IMR-90 (cell line): ENCODE measurements at places on chromosomes 5 and 9. TPM values are rescaled to one million over a fixed set of nuclear protein-coding genes. Genes with fewer than 3 reads are reported as not detected.

DNA sequence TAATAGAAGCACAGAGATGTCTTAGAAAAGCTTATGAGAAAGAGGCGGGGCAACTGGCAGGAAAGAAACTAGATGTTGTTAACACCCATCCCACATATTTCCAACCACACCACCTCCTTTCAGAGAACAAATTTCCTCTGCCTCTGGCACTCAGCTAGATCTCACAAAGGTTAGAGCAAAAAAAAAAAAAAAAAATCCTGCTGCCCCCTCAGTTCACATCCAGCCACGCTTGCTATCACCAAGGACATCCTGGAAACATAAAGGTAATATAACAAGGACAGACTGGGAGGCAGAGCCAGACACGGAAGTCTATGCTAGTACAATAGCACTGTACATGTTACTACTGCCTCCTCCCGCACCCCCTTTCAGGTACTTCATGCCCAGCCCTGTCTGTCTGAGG lies 238.0 kb upstream of the PTGER4 start:
- no peak overlapping the region for H3K27ac ChIP-seq
- peaks cover 2% of the 10 kb centered on the region; the same call in 1 of the 2 replicates for H3K4me1 ChIP-seq
- H3K27me3 ChIP-seq = no peaks in the 10 kb centered on the region
- DNase-seq = no peak

DNA sequence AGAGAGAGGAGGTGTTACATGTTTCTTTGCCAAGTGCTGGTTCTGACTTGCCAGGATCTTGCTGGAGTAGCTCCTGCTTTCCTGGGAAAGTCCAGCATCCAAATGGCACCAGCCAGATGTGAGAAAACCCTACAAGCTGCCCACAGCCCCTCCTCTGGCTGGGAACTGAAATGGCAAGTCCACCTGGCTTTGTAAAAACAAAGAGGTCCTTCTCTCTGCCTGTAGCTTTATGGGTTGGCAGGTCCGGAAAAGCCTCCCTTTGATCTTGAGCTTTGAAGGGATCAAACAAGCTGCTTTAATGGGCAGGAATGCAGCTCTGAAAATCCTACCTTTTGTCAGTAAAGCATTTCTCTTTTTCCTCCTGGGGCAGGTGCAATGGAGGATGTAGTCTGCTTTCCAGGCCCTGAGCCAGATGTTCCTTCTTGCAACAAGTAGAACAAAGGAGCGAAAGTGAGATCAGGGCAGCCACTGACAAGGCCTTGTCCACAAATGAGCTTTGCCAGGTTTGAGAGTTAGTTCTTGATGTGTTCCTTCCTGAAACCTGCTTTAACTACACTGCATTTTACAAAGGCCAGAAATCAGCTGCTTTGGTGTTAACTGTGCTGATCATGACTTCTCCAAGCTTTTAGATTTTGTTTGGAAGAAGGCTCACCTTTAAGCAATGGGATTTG lies 456.7 kb downstream of the ZNF608 start:
- H3K4me1 ChIP-seq = no peaks in the 10 kb centered on the region
- no peak overlapping the region for H3K27ac ChIP-seq
- H3K4me3 ChIP-seq = no peak overlapping the region

- no peak overlapping the region for H3K27ac ChIP-seq
- H3K36me3 ChIP-seq = peaks cover 42% of the 10 kb centered on the region
- DNase-seq = no peak
- no peaks in the 10 kb centered on the region for H3K4me1 ChIP-seq
- H3K27me3 ChIP-seq = no peaks in the 10 kb centered on the region
- no peak overlapping the region for H3K4me3 ChIP-seq
Measured at GRCh38 chr9:128494108-128494745, 10.3 kb upstream of the GLE1 start.

DNA sequence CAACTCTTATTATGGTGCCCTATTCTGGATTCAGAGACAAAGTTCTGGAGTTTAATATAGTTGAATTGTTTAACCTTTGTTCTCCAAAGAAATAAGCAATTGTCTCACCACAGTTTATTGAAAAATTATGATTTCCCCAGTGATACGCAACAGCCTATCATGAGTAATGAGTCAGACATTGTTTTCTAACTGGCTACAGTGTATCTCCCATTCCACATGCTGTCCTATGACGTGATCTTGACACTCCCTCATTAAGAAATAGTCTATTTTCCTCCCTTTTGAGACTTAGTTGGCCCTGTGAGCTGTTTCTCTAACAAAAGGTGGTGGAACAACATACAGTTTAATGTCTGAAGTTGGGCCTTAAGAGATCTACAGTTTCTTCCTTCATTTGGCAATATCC lies 1290.6 kb upstream of the CDH6 start:
- no peaks in the 10 kb centered on the region for H3K4me1 ChIP-seq
- DNase-seq = no peak
- H3K27ac ChIP-seq = no peak overlapping the region
- no peaks in the 10 kb centered on the region for H3K27me3 ChIP-seq
- no peaks in the 10 kb centered on the region for H3K36me3 ChIP-seq
- no peak overlapping the region for H3K4me3 ChIP-seq

- no peak for DNase-seq
- peaks cover 17% of the 10 kb centered on the region for H3K36me3 ChIP-seq
- peaks cover 6% of the 10 kb centered on the region for H3K4me1 ChIP-seq
- no peak overlapping the region for H3K4me3 ChIP-seq
- H3K27me3 ChIP-seq = no peaks in the 10 kb centered on the region
Measured at GRCh38 chr9:122816163-122816867, 12.1 kb downstream of the PDCL start.

GRCh38 chr5:95734906-95735305 lies 3.8 kb downstream of the RHOBTB3 start:
- peaks cover 5% of the 10 kb centered on the region for H3K4me1 ChIP-seq
- no peaks in the 10 kb centered on the region for H3K27me3 ChIP-seq
- H3K27ac ChIP-seq = peak overlapping the region; percentile 71; the same call in 1 of the 2 replicates
- H3K4me3 ChIP-seq = peak overlapping the region; percentile 98
- peak; percentile 58 for DNase-seq

- DNase-seq = no peak
- H3K36me3 ChIP-seq = no peaks in the 10 kb centered on the region
- H3K27me3 ChIP-seq = peaks cover 16% of the 10 kb centered on the region
- no peaks in the 10 kb centered on the region for H3K4me1 ChIP-seq
Measured at GRCh38 chr5:31770998-31771397, 132.1 kb downstream of the PDZD2 start.

DNA sequence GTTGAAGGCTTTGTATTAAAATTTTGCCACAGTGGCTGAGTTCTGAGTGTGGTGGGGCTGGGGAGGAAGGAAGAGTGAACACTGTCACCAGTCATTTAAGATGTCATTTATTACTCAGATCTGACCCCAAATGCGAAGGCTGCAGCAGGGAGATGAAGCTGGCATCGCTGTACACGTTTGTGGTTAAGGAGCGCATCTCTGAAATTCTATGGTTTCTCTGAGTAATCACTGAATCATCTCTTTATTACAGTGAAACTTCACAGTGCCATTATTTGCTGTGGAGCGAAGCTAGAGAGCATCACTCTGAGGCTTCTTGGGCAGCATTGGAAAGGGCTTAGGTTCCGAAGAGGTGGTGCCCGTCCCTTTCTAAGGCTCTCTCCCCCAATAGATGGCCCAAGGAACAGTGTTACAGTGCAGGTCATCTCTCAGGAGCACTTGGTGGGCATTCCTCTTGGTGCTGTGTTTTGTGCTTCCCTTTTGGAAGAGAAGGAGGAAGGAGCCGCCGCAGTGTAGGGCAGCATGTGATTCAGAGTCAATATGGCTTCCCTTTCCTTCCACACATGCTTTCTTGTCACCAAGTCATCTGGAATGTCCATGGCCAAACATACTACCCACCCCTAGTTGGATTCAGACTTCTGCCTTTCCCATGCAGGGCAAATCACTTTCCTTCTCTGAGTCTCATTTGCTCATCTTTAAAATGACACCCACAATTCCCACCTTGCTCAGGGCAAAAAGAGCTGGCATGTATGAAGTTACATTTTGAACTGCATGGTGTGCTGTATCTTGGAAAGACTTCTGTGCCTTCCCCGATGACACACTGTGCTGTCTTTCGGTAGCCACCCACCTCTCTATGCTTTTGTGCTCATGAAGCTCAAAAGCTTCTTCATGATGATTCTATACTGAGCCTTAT lies 9.3 kb upstream of the TEX48 start:
- DNase-seq = peak; percentile 91
- H3K27ac ChIP-seq = peak overlapping the region; percentile 65
- H3K27me3 ChIP-seq = no peaks in the 10 kb centered on the region

GRCh38 chr5:113177225-113177624 lies 200.6 kb downstream of the DCP2 start:
- H3K4me1 ChIP-seq = peaks cover 5% of the 10 kb centered on the region
- H3K27ac ChIP-seq = no peak overlapping the region
- peaks cover 2% of the 10 kb centered on the region; the same call in 1 of the 2 replicates for H3K36me3 ChIP-seq
- no peak for DNase-seq
- no peak overlapping the region for H3K4me3 ChIP-seq
- H3K27me3 ChIP-seq = no peaks in the 10 kb centered on the region

DNA sequence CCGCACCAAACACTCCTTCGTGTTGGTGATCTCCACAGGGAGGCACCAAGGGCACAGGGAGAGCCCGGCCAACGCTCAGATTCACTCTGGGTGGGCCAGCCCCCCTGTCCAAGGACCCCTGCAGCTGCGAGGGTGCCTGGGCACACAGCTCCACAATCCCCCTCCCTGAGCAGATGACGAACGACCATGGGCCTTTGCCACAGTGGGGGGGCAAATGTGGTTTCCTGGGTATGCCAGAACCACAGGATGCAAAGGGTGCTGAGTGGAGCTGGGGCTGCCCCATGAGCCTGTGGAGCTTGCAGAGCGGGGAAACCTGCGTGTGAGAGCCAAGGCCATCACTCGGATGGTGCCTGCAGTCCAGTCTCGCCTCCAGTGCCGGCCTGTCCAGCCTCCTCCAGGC lies 31.0 kb downstream of the LPCAT1 start:
- peaks cover 7% of the 10 kb centered on the region; the same call in 1 of the 2 replicates for H3K4me1 ChIP-seq
- DNase-seq = no peak
- H3K27me3 ChIP-seq = no peaks in the 10 kb centered on the region
- H3K36me3 ChIP-seq = peaks cover 69% of the 10 kb centered on the region
- H3K4me3 ChIP-seq = no peak overlapping the region

DNA sequence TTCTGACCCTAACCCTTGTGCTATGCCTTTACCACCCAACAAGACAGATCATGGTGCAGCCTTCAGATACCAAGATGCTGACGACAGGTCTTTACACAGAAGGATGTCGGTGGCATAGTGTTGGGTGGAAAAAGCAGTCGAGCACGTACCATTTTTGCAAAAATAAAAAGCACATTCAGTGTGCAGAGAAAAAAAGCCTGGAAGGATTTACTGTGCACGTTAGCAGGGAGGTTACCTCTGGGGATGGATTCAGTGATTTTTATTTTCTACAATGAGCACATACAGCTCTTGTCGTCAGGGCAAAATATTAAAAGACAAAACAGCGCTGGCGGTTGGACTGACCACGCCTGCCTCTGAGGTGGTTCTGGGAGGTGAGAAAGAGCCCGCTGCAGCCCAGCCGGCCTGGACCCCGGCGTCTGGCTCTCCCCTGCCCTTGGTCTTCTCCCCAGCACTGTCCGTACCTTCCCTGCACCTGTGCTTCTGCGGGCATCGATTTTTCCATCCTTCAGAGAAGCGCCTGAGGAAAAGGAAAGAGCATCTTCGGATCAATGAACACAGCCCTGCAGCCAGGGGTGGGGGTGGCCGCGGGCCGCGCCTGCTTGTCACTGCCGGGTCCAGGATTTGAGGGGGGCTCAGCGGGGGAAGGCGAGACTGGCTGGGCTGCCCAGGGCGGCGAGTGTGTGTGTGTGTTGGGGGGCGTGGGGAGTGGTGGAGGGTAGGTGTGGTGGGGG lies 200.0 kb upstream of the IER5L start:
- H3K4me1 ChIP-seq = no peaks in the 10 kb centered on the region; the same call in 1 of the 2 replicates
- DNase-seq = no peak
- H3K36me3 ChIP-seq = no peaks in the 10 kb centered on the region
- no peak overlapping the region for H3K4me3 ChIP-seq
- peaks cover 29% of the 10 kb centered on the region for H3K27me3 ChIP-seq

GRCh38 chr9:126149661-126150060 lies 177.0 kb upstream of the MVB12B start:
- H3K27me3 ChIP-seq = peaks cover 34% of the 10 kb centered on the region
- no peak overlapping the region for H3K4me3 ChIP-seq
- no peak overlapping the region for H3K27ac ChIP-seq
- H3K4me1 ChIP-seq = no peaks in the 10 kb centered on the region

DNA sequence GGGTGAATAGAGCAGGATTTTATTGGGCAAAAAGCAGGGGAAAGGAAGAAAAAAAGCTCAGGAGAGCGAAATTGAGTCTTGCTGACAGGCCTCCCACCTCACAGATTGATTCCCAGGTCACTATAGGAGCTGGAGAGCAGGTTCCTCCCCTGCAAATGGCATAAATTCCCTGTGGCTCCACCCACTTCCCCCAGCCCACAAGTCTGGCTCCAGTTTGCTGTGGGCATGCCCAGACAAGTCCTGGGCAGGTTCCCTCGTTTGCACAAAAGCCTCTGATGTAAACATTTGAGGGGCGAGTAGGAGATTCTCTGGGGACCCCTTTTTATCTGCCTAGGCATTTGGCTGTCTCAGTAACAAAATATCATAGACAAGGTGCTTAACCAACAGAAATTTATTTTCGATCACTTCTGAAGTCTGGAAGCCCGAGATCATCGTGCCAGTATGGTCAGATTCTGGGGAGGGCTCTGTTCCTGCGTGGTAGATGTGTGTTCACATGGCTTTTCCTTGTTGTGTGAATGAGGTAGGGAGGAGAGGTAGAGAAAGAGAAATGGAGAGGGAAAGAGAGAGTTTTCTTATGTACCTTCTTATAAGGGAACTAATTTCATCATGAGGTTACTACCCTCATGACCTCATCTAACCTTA lies 614.5 kb downstream of the MAT2B start:
- peak; percentile 56 for DNase-seq
- no peak overlapping the region for H3K4me3 ChIP-seq
- H3K36me3 ChIP-seq = no peaks in the 10 kb centered on the region

- H3K36me3 ChIP-seq = no peaks in the 10 kb centered on the region
- H3K4me3 ChIP-seq = no peak overlapping the region
- no peak overlapping the region for H3K27ac ChIP-seq
- no peak for DNase-seq
- no peaks in the 10 kb centered on the region for H3K4me1 ChIP-seq
Measured at GRCh38 chr9:126561582-126561981, 52.1 kb upstream of the LMX1B start.

- DNase-seq = peak; percentile 17
- no peaks in the 10 kb centered on the region for H3K4me1 ChIP-seq
- H3K27me3 ChIP-seq = peaks cover 2% of the 10 kb centered on the region; the same call in 1 of the 2 replicates
- no peaks in the 10 kb centered on the region for H3K36me3 ChIP-seq
- H3K4me3 ChIP-seq = no peak overlapping the region
- H3K27ac ChIP-seq = no peak overlapping the region
Measured at GRCh38 chr5:107676702-107677101, 6.0 kb upstream of the EFNA5 start.

DNA sequence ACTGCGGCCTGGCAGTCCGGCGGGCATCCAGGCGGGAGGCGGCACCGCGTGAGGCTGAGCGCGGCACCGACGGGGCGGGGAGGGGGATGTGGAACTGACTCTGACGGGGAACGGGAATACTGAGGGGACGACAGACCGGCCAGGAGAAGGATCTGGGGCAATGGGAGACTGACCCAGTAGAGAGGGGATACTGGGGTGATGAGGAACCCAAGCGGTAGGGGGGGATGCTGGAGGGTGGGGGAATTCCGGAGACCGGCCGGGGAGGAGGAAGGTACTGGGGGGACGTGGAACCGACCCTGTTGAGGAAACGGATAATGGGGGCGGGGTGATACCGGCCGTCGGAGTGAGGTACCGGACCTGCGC lies 423 bp downstream of the IPPK start:
- no peak for DNase-seq
- peaks cover 14% of the 10 kb centered on the region for H3K4me1 ChIP-seq
- peak overlapping the region; percentile 79 for H3K4me3 ChIP-seq
- H3K27me3 ChIP-seq = no peaks in the 10 kb centered on the region
- H3K36me3 ChIP-seq = peaks cover 6% of the 10 kb centered on the region

The TAF11L10 gene
- total RNA-seq = not detected in 2 replicates

The PALM2AKAP2 gene
- total RNA-seq = 14.2 and 20.6 TPM in 2 replicates

The C5orf58 gene
- not detected in 2 replicates for total RNA-seq

The UBE2QL1 gene
- total RNA-seq = not detected in 2 replicates

The STK32A gene
- under 0.01 and 0.18 TPM in 2 replicates for total RNA-seq

The TIGD6 gene
- 6.1 and 6.6 TPM in 2 replicates for total RNA-seq

The PCDHB3 gene
- total RNA-seq = under 0.01 and 0.18 TPM in 2 replicates
